ENCODE measurements at places on chromosomes 1 and 21.
A peak's percentile ranks its signal among the peaks of the same experiment; 100 is the strongest.

DNA sequence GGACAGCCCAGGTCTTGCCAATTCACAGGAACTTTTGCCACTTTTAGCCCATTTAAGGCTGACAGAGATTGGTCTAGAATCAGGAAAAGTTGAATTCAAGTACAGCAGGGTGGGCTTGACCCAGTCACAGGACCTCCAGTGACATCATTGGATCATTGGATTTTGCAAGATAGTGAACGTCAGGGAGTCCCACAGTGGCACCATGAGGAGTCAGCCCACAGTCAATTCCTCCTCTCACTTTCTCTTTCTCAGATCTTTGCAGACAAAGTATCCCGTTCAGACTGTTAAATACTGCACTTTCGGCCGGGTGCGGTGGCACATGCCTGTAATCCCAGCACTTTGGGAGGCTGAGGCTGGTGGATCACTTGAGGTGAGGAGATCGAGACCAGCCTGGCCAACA is 57.9 kb upstream of the TLR5 start:
- DNase-seq = no peak

GRCh38 chr1:117342397-117342796 is 24.9 kb upstream of the MAN1A2 start:
- no peak for DNase-seq

DNA sequence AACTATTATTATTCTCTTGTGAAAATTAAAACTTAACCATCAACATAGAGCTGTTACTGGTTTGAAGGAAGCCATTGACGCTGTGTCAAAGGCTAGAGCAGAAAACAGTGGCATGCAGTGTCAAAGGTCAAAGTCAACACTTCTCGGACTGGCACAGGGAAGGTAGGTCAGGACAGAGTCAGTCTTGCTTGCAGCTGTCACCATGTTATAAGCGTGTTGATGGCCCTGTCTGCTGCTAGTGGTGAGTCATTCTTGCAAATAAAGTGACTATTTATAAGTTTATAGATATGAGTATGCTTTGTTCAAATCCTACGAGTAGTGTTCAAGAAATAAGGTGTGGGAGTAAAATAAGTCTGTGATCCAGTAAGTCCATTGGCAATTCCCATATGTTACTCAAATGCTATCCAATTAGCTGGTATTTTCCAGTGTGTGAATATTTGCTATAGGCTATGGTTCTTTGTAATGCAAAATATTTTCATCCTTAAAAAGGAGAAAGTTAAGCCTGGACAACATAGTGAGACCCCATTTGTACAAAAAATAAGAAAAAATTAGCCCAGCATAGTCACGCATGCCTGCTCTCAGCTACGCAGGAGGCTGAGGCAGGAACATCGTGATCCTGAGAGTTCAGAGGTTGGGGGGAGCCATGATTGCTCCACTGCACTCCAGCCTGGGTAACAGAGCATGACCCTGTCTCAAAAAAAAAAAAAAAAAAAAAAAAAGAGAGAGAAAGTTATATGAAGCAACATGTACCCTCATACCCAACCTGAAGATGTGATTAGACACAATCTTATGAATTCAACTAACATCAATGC is 26.3 kb upstream of the TINAGL1 start:
- DNase-seq = peak; percentile 39

DNA sequence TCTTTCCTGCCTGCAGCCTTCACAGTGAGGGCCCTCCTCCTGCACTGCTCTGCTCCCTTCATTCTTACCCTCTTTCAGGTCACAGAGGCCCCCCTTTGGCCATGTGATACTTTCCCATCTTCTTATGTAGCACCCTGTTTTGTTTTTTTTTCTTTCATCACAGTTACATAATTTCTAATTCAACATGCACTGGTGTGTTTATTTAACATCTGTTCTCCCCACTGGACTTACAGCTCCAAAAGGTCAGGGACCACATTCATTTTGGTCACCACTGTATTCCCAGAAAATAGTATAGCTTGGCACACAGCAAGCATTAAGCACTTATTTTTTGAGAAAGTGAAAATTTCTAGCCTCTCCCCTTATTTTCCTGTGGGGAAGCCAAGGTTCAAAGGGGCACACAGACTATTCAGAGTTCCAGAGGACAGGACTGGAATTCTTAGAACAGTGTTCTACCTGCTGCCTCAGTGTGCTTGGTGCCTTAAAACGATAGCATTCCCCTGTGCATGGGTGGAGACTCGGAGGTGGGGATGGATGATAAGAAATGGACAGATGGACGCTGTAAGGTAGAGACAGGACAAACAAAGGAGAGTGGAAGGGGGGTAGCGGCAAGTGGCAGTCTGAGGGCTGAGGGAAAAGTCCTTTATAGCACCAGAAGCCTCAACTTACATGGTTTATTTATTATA is 5.3 kb downstream of the DENND2D start:
- no peak for DNase-seq

Data from GM12864 (cell line).